Glutamatergic neuron (in vitro differentiated cells): ENCODE measurements at places on chromosomes 4 and X.

- H3K4me1 ChIP-seq = peaks cover 15% of the 10 kb centered on the region
- no peaks in the 10 kb centered on the region for H3K36me3 ChIP-seq
- H3K4me3 ChIP-seq = no peak overlapping the region
- peaks cover 2% of the 10 kb centered on the region for H3K27me3 ChIP-seq
- no peak for DNase-seq
Measured at GRCh38 chrX:154718616-154719015, 32.3 kb downstream of the GAB3 start.

DNA sequence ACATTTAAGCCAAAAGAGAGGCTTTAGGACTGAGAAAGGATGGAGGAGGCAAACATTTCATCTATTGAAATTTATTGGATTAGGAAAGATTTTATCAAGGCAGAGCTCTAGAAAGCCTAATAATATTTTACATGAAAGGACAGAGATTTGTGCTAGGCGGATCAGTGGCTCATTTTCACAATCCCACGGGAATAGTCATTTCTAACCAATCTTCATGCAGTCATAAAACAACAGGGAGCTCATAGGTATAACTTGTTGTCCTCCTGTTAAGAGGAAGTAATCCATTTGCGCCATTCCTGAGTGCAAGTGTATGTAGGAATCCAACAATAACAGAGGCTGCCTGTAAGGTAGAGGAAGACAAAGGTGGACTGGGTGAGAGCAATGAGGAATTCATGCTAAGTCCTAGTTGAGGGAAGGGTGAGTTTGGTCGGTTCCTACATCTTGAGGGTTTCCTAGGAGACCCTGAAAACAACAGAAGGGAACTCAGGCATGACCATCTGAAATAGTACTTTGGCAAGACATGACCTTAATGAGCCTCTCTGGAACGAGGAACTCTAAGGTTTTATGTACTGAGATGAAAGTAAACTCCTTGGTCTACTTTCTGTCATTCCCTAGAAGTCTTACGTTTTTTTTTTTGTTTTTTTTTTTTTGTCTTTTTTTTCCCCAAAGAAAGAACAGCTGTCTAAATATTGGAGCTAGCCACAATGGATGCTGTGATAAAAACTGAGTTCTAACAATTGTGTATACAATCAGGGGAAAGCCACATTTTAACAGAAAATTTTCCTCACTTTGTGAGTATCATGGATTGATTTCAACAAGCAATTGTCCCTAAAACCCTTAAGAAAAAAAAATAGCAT is 89.7 kb downstream of the GEMIN8 start:
- H3K4me1 ChIP-seq = peaks cover 7% of the 10 kb centered on the region
- peak overlapping the region; percentile 15 for H3K4me3 ChIP-seq
- H3K27ac ChIP-seq = no peak overlapping the region
- DNase-seq = no peak

GRCh38 chrX:53256446-53257041 is 24.8 kb downstream of the IQSEC2 start:
- DNase-seq = no peak
- H3K27me3 ChIP-seq = peaks cover 3% of the 10 kb centered on the region
- no peak overlapping the region for H3K4me3 ChIP-seq
- no peak overlapping the region for H3K27ac ChIP-seq
- no peaks in the 10 kb centered on the region for H3K4me1 ChIP-seq

- no peak overlapping the region for H3K4me3 ChIP-seq
- H3K4me1 ChIP-seq = no peaks in the 10 kb centered on the region
- no peaks in the 10 kb centered on the region for H3K27me3 ChIP-seq
- H3K36me3 ChIP-seq = peaks cover 5% of the 10 kb centered on the region
- no peak for DNase-seq
Measured at GRCh38 chrX:13284570-13284969, 35.3 kb downstream of the ATXN3L start.

- H3K4me3 ChIP-seq = no peak overlapping the region
- H3K4me1 ChIP-seq = peaks cover under 1% of the 10 kb centered on the region
- no peaks in the 10 kb centered on the region for H3K27me3 ChIP-seq
- no peak for DNase-seq
Measured at GRCh38 chrX:41857670-41858069, 65.7 kb downstream of the CASK start.
